ENCODE measurements at places on chromosomes 3 and 15.

DNA sequence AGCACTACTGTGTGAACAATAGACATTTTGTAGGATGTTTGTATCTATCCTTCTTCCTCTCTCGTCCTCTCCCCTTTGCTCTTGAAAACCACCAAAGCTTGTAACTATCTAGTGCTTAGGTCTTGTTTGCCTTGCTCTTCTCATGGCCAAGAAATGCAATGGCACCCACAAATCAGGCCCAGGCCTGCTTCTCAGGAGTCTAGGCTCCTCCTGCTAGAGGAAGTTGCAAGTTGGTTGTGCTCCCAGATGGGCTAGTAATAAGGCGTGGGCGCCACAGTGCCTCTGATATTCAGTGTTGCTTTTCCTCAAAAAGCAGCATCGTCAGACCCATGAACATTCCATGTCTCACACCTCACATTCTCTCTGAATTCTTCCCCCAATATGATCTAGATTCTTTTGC, 28.7 kb downstream of the ZNF385D start:
- DNase-seq: no peak

GRCh38 chr3:79202471-79203143, 565.2 kb downstream of the ROBO1 start:
- DNase-seq: no peak

GRCh38 chr3:57227930-57228751, 612 bp downstream of the APPL1 start:
- DNase-seq: peak; percentile 58

- no peak for DNase-seq
These were observed 117.9 kb upstream of the UBE2E2 start for GRCh38 chr3:23085261-23085660.

GRCh38 chr15:25655207-25655948, 207.7 kb downstream of the ATP10A start:
- DNase-seq: no peak

GRCh38 chr3:126543457-126544061, 15.2 kb downstream of the C3orf22 start:
- peak; percentile 39 for DNase-seq

GRCh38 chr15:49843725-49844124, 222.9 kb downstream of the DTWD1 start:
- no peak for DNase-seq

- DNase-seq: no peak
These were observed 22.9 kb downstream of the PRR20G start for GRCh38 chr3:127264794-127265514.

DNA sequence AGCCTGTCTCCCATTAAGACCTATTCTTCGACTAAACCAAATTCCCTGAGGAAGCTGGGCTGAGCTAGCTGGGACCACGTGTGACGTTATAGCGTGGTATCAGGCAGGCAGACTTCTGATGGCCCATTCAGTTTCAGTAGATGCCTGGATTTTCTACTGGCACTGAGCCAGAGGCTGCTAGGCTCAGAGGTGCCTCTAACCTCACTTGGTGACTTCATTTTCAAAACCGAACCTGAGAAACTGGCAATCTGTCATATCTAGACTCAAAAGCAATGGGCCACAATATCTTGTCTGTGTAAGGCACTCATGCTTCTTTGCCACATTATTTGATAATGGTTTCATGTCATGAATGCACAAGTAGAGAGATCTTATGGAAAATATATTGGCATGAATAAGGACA, 352.1 kb upstream of the AZI2 start:
- no peak for DNase-seq

DNA sequence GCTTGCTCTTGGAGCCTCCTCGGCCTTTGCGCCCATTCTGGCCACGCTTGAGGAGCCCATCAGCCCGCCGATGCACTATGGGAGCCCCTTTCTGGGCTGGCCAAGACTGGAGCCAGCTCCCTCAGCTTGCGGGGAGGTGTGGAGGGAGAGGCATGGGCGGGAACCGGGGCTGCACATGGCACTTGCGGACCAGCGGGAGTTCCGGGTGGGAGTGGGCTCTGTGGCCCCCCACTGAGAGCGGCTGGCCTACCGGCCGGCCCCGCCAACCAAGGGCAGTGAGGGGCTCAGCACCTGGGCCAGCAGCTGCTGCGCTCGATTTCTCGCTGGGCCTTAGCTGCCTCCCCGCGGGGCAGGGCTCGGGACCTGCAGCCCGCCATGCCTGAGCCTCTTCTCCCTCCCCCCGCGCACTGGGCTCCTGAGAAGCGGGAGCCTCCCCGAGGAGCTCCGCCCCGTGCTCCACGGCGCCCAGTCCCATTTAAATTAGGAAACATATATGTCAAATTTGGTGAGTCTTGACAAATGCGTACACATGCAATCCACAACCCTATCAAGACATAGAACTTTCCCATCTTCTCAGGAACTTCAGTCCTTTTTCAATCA, 97.6 kb upstream of the CNTN3 start:
- no peak for DNase-seq

DNA sequence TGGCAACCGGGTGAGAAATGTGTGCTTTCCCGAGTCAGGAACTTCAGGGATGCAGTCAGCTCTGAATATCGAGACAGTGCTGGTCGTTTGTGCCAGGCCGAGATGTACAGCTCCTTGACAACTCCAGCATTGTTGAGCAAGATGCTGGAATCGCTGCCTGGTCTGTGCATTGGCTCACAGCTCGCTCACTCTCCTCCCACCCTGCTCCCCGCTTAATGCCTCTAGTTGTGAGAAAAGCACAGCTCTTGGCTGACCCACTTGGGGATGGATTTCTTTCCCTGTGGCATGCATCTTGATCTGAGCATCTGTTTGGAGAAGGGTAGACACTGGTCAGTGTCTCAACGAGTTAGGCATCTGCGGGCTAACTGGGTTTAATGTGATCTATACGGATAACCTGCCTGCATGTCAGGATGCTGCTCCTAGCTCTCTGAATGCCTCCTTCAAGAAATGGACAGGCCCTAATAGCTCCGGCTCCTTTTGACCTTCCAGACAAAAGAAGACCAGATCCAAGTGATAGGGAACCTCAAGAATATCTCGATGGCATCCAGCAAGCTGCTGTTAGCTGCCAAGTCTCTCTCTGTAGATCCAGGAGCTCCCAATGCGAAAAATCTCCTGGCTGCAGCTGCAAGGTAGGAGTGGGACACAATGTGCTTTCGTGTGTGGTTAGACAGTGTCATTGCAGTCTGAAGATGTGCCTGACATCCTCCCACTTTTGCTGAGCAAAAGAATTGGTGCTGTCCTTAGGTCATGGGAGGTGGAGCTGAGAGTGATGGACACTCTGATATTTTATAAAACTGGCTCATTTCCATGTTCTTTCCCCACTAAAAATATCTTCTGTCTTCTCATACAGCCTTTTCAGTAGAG, 302.2 kb upstream of the TPM1 start:
- DNase-seq: no peak

DNA sequence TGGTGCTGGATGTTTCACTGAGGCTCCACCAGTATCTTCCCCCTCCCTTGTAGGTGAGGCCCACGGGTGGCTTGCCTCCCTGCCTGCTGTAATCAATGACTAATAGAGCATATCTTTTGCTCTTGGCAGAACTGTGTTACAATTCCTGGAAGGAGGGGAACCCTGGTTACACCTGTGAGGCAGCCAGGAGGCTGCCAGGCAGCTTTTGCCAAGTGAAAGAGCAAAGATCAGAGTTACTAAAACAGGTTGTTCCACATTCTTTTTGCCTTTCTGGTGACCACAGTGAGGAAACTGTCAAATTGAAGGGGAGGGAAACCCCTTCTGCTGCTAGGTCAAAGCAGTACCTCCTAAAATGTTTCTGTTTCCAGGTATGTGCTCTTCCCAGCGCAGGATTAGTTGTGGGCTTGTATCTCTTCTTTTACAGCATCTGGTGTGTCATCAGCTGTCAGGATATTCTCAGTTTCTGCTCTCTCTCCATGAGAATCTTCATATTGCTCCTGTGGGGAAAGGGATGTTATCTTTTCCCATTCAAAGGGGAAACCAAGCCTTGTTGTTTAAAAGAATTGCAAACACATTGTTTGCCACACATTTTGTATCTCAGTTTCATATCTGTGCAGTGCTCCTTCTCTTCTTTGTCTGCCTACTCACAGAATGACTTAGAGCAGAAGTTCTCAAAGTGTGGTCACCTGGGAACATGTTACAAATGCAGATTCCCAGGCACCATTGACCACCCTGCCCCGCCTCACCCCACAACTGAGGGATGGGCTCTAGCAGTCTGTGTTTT, 137.4 kb upstream of the UMPS start:
- no peak for DNase-seq

- no peak for DNase-seq
These were observed 73.4 kb upstream of the SLC2A2 start for GRCh38 chr3:171099911-171100310.

DNA sequence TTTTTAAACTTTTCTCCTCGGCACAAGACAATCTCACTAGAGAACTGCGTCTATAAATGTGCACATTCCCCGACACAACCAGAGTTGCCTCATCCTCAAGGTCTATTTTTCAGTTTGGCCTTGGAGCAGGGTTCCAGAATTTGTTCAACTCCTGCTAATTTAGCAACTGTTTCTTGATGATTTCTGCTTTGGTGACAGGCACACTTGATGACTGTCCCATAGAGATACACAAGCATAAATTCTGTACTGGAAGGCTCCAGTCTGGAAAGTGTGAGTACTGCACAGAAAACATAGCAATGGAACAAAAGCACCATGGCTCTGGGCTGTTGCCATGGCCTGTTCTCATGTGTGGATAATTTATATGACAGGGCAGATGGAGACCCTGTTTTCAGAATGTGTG, 379.6 kb upstream of the PDZRN3 start:
- no peak for DNase-seq

DNA sequence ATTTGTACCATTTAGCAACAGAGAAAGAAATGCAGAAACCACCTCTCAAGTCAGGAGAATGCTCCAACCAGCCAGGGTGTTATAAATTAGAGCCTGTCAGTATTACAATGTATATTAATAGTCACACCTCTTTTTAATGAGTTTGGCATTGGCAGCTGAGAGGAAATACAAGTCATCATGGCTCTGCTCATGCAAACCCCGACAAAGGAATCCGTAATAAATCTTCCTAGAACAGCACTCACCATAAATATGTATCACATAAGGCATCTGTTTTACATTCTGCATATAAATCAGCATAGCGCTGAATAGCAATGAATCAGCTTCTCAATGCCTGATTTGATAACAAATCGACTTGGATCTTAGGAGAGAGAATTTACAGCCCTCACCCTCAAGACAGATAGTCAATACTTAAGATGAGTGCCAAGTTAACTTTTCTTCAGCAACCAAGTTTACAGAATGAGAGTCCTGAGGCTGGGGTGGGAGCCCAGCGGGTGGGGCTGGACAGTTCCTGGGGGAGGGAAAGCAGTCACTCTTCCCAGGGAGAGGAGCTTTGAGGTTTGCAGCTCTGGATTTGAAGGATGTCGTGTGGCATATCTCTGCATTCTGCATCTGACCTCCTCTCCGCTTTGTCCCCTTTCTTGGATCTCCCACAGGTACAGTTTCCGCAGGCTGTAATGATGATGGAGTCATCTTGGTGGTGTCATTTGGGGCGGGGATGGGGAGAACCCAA, 1034.4 kb upstream of the NR2F2 start:
- DNase-seq: no peak

DNA sequence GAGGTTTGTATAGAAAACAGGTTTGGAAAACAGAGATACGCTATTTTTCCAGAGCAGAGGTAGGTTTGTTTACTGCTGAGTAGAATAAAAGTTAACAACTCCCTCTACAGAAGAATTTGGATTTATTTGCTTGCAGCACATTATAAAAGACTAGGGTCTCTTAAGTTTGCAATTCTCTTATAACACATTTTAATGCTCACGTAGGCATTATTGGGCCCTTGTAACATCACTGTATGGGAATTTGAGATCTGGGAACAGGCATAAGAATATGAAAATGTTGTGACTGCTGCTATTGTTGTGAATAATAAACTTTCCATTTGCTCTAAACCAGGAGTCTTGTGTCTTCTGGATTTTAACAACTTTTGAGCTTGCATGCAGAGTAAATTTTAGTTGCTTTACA, 128.3 kb upstream of the CADM2 start:
- no peak for DNase-seq

DNA sequence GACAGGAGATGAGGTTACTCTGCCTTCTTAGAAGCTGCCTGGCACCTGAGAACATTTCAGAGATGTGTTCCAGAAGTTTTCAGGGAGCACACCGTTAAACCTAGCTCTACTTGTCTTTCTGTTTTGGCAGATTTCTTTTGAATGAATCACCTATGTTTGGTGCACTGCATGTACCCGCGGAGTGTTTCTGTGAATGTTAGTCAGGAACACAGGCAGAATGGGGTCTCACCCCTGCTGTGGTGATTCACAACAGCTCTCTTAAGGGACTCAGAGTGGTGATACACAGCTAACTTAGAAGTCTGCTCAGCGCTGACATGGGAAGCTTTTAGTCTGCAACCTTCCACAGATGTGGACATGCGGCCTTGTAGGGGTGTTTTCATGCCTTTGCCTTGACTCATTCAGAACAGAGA, 24.0 kb downstream of the TSEN2 start:
- DNase-seq: peak; percentile 61

DNA sequence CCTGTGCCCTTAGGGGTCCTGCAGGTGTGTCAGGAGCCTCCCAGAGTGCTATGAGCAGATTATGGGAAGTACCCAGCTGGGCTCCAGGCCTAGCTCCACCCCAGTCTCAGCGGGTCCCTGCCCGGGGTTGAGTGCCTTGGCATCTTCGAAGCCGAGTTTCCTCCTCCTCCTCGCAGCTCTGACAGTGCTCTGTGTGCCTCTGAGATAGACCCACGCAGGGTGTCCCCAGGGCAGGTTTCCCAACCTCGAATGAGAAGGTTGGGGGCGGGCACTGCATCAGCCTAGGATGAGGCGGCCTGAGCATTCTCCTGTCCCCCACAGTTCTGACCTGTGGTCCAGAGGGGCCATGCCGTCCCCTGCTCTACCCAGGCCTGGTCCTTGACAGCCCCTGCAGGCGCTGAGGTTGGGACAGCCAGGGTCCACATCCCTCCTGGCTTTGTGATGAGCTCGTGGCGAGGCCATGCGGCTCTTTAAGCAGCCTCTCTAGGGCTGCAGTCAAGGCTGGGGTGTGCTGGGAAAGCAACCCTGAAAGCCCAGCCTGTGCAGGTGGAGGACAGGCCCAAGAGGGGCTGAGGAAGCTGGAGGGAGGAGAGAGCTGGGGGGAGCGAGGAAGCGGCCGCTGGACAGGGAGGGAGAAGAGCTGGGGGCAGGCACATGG, 20.2 kb upstream of the SKOR1 start:
- no peak for DNase-seq

DNA sequence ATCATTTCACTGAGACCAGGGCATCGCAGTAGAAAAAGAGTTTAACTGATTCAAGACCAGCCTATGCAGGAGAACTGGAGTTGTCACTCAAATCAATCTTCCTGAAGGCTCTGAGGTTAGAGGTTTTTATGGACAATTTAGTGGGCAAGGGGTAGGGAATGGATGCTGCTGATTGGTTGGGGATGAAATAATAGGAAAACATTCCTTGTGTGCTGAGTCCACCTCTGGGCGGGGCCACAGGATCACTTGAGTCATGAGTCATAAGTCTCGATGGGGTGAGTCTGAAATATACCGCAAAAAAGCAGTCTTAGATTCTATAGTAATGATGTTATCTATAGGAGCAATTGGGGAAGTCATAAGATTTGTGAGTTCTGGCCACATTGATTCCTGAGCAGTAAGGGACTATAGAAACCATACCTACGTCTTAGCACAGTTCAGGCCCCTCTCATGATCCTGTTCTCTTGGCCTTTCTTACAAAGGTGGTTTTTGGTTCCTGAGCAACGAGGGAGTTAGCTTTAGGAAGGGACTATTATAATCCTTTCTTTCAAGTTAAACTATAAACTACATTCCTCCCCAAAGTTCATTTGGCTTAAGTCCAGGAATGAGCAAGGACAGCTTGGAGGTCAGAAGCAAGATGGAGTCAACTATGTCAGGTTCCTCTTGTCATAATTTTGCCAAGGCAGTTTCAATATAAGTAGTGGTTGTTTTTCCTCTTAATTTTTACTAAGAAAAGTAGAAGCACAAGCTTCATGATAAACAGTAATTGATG, 2.7 kb upstream of the OPA1 start:
- no peak for DNase-seq
